Activated naive CD4-positive, alpha-beta T cell (primary cell): ENCODE measurements at places on chromosomes 11 and 22.
A peak's percentile ranks its signal among the peaks of the same experiment; 100 is the strongest.

GRCh38 chr11:19552656-19553260, 159.9 kb upstream of the NAV2 start:
- DNase-seq: no peak

- DNase-seq: no peak
Observed at GRCh38 chr11:94694309-94695060, 73.7 kb upstream of the AMOTL1 start.

GRCh38 chr11:75105462-75105925, 8.8 kb upstream of the OR2AT4 start:
- no peak for DNase-seq

GRCh38 chr11:131593301-131593700, 222.9 kb downstream of the NTM start:
- DNase-seq: no peak

DNA sequence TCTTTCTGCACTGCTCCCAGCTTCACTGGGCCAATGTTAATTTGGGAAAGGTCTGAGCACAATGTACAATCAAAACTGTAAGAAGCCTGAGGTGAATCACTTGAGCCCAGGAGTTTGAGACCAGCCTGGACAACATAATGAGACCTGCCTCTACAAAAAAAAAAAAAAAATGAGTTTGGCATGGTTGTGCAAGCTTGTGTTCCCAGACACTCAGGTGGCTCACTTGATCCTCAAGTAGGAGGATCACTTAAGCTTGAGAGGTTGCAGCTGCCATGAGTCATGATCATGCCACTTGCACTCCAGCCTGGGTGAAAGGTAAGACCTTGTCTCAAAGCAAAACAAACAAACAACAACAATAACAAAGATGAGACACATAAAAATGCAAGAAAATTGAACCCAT, 38.6 kb upstream of the SC5D start:
- no peak for DNase-seq

- DNase-seq: no peak
Observed at GRCh38 chr11:61757213-61757862, 4.9 kb downstream of the MYRF start.

- no peak for DNase-seq
Observed at GRCh38 chr22:36860821-36861659, at the start of gene NCF4. NCF4 (plus strand) TSS chr22:36861006; CDS start chr22:36861172, 166 bp downstream.

GRCh38 chr11:23399995-23400394, 539.7 kb upstream of the CCDC179 start:
- no peak for DNase-seq

DNA sequence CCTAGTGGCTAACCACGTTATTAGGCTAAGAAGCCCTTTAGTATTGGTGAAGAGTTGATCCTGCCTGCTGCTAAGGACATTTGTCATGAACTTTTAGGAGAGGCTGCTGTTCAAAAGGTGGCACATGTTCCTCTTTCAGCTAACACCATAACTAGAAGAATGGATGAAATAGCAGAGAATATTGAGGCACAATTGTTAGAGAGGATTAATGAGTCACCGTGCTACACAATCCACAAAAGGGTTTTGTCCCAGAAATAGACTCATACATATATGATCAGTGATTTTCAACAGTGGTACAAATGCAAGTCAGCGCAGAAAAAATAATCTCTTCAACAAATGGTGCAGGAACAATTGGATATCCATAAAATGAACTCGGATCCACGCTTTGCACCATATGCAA, 7.0 kb upstream of the MSANTD2 start:
- no peak for DNase-seq

DNA sequence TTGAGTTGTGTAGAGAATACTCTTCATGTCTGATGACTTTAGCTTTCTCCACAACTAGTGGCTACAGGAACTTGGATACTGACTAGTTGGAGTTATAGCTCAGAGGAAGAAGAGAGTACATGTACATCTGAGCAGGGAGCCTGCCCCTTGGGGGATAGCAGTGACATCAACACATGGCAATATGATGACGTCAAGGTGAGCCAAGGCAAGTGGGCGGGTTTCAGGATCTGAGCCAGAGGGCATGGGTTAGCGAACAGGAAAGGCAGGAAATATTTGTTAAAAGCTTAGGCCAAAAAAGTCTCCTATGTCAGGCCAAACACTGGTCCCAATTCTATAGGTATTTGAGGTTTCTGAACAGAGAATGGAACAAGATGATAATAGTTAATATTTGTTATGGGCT, 42.0 kb upstream of the HORMAD2 start:
- no peak for DNase-seq

DNA sequence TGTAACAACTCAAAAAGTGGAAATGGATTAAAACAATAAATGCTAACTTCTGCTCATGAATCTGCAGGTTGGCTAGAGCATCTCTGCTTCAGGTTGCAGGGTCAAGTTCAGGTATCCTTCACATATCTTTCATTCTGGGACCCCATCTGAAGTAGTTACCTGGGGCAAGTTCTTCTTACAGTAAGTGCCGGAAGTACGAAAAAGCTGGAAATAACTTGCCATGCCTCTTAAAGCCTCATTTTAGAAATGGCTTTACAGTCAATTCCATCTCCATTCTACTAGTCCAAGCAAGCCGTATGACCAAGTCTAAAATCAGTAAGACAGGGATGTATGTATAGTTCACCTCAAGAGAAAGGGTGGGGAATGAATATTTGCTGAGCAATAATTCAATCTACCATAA, 93.7 kb downstream of the FCHSD2 start:
- no peak for DNase-seq

DNA sequence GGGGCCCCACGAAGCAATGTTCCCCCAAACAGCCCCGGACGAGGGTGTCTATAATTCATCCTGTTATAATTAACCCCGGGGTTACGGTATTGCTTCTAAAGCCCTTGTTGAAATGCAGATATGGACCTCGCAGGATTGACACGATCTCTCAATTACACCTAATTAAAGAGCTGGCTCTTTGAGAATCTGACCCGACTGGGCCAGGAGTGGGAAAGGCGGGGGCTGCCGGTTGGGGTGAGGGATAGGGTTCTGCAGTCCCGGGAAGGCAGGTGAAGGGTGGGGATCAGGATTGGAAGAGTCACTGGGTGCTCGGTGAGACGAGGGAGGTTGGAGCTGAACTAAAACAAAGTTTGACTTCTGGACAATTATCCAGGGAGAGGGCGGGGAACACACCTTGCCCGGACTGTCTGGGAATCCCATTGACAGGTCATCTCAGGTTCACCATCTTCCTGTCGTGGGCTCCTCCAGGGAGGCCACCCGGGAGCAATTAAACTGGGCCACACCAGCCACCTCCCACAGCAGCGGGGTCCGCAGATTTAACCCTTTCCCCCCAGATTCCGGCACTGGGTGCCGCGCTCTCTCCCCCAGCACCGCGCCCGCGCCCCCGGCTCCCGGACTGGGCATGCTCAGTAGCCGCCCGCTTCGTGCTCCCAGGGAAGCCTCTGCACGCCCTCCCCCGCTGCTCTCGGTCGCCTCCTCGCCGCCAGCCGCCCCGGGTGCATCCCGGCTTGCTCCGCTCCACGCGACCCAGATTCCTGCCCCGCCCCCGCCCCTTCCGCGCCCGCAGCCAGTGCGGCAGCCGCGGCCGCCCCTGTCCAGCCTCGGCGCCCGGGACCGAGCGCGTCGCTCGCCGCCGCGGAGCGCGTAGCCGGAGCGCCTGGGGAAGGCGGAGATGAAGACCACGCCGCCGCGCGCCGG, at the start of gene ELMOD1:
ELMOD1 (plus strand) TSS at position 688 of the 918 bp plus-strand sequence. CDS start 27,043 bp downstream, outside the sequence.
- DNase-seq: peak; percentile 3

GRCh38 chr11:45939836-45940235, 17.4 kb downstream of the LARGE2 start:
- DNase-seq: no peak

- no peak for DNase-seq
Observed at GRCh38 chr11:118621784-118622375, 14.5 kb downstream of the PHLDB1 start.

- DNase-seq: no peak
Observed at GRCh38 chr11:2533587-2534133, 88.9 kb downstream of the KCNQ1 start.

GRCh38 chr22:23696326-23696851, 5.6 kb downstream of the RGL4 start:
- peak; percentile 53 for DNase-seq

- DNase-seq: no peak
Observed at GRCh38 chr11:93720522-93720921, 20.8 kb downstream of the TAF1D start.

DNA sequence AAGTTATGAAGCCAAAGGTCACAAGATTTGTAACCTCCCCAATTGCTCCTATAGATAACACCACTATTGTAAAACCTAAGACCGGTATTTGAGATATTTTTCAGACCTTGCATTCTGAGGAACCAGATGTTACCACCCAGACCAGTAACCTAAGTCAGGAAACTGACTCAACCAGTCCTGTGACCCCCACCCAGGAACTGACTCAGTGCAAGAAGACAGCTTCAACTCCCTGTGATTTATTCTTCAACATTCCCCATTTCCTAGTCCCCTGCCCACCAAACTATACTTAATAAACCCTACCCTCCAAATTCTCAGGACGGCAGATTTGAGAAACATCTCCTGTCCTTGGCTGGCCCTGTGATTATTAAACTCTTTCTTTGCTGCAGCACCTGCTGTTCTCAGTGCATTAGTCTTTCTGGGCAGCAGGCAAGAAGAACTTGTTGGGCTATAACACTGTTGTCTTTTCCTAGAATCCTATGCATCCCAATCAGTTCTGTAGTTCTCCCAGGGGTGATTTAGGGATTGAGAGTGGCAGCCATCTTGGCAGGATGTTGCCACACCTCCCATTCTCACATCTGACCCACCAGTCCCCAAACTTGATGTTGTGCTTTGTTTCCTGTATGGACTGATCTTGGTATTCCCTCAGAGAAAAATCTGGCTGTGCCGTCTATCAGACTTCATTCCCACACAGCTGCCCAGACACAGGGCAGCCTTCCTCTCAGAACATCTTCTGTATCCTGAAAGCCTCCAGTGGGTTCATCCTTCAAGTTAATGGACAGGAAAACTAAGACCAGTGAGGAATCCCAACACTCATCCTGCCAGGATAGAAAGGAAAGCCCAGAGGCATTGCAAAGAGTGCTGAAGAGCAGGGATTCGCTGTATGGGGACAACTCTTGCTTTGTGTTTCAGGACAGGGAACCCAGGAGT, 104.0 kb downstream of the PDE2A start:
- no peak for DNase-seq

DNA sequence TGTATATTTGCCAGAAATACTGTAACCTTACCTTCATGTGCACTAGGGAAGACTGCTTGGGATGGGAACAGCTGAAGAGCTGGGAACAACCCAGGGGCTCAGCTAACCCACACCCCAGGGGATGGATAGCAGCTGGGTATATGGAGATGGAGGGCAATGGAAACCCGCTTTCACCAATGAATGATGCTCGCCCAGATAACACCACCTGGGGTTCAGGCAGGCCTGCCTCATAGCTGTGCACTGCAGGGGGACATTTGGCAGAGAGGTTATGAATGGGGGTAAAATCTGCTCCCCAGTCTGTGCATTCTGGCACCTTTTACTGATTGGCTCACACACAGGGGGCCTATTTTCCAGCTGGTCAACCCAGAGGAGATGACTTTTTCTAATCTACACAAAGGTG, 170.7 kb downstream of the CHST1 start:
- DNase-seq: no peak

GRCh38 chr11:21066030-21066429, 396.6 kb downstream of the NELL1 start:
- DNase-seq: no peak

DNA sequence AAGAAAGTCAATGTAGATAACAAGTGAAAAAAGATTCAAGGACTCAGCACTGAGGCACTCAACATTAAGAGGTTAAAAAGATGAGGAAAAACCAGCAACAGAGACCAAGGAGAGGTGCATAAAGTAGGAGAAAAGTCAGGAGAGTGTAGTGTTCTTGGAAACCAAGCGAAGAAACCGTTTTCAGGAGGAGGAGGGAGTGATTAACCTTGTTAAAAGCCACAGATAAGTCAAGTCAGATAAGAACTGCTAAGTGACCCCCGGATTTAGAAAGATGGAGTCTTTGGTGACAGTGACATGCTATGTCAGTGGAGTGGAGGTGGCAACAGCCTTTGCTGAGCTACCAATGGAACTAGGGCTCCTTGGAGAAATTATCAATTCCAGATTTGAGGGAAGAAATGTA, 13.9 kb upstream of the NARS2 start:
- DNase-seq: no peak

DNA sequence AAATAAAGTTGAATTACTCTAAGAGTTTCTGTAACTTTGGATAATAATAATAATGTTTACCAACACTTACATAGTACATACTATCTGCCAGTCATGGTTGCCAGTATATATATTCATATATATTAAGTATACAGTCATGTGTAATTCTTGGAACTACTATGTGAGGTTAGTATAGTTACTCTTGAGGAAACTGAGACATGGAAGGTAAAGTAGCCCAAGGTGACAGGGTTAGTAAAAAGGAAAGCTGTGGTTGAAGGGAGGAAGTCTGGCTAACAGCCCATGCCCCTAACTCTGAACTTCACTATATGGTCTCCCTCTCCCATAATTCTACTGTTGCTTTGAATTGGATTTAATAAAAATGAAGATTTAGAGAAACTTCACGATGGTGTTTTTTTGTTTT, 24.9 kb downstream of the FDX1 start:
- no peak for DNase-seq
